ENCODE measurements at places on chromosomes 6 and 20.
A peak's percentile ranks its signal among the peaks of the same experiment; 100 is the strongest.

- no peak for DNase-seq
- no peak overlapping the region for H3K27ac ChIP-seq
- H3K4me1 ChIP-seq, result peaks cover 8% of the 10 kb centered on the region
- no peak overlapping the region for H3K4me3 ChIP-seq
- H3K36me3 ChIP-seq, result no peaks in the 10 kb centered on the region
Measured at GRCh38 chr6:85406641-85407075, 43.2 kb upstream of the NT5E start.

DNA sequence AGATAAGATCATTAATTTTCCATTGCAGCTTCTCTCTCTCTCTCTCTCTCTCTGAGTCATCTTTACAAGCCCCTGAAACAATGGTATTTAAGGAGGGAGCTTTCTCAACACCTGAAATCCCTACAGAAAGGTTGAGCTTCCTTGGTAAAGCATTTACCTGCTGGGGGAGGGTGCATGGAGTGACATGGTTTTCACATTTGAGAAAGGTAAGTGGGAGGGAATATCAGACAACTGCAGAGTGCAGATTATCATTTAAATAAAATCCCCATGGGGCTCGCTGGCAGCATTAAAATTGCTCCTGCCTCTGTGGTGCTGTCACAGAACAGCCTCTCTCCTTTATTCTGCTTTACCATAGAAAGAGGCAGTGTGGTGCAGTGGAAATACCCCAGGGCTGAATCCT is 10.3 kb upstream of the PDYN start:
- H3K4me3 ChIP-seq, result no peak overlapping the region
- peaks cover under 1% of the 10 kb centered on the region for H3K27me3 ChIP-seq
- H3K36me3 ChIP-seq, result no peaks in the 10 kb centered on the region
- H3K4me1 ChIP-seq, result no peaks in the 10 kb centered on the region
- DNase-seq, result no peak

GRCh38 chr6:160378218-160378617 is 30.0 kb downstream of the SLC22A3 start:
- DNase-seq, result no peak
- peak overlapping the region; percentile 65 for H3K27ac ChIP-seq
- H3K4me3 ChIP-seq, result no peak overlapping the region
- H3K4me1 ChIP-seq, result peaks cover 2% of the 10 kb centered on the region
- no peaks in the 10 kb centered on the region for H3K36me3 ChIP-seq

GRCh38 chr20:15756754-15757115 is 816.5 kb downstream of the KIF16B start:
- H3K27ac ChIP-seq, result no peak overlapping the region
- H3K27me3 ChIP-seq, result no peaks in the 10 kb centered on the region
- no peak for DNase-seq
- no peak overlapping the region for H3K4me3 ChIP-seq

DNA sequence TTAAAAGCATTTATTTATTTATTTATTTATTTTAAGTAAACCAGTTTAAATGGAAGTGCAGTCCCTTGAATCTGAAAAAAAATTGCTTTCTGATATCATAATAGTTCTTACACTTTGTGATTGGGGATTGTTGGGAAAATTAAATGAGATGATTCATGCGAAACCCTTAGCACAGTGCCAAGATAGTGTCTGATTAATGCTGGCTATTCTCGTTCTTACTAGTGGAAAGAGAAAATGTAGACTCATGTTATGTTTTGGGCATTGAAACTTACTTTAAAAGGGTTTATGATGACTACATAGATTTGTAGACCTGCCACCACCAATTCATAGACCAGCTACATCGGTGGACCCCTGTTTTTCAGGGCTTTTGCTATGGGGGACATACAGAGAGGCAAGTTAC is 229.2 kb upstream of the ZFP64 start:
- H3K36me3 ChIP-seq, result no peaks in the 10 kb centered on the region
- DNase-seq, result no peak
- H3K27ac ChIP-seq, result no peak overlapping the region
- no peak overlapping the region for H3K4me3 ChIP-seq
- H3K27me3 ChIP-seq, result no peaks in the 10 kb centered on the region
